ENCODE measurements at places on chromosomes 6 and 20. TPM values are rescaled to one million over a fixed set of nuclear protein-coding genes. Genes with fewer than 3 reads are reported as not detected.

DNA sequence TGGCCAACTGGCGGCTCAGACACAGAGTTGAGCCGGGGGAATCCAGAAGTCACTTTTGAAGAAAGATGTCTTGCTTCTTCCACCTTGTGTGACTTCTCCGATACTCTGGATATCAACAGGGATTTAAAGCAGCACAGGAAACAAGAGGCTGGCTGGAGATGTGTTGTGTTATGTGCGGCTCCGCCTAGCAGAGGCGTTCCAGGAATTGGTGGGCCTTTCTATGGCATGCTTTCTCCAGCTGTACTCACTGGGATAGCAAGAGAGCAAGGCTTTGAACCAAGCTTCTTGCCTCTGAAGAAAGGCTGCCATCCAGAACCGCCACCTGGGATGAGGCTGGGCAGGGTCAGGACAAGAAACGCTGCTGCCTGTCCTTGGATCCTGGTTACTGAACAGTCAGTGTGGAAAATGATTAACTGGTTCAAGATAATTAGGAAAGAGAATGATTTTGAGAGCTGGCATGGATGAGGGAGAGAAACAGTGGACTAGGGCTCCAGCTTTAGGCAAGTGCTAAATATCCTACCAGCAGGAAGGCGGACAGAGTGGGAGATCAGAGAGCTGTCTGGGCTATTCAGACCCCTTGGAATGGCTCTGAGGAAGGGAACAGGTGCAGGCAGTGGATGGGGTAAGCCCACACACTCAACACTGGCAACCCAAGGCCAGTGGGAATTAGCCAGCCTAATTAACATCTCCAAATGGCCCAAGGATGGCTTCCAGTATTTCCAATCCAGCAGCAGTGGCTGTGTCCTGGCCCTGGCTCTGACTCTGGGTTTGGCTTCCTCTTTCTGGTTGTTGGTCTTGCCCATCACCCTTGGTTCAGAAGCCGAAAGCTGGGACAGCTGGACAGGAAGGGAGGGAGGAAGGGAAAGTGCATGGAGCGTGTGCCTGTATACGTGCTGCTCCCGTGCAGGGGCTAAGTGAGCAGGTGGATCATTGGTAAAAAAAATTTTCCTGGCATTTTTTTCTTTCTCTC lies 31.9 kb downstream of the INSM1 start:
- no peak for DNase-seq
- no peaks in the 10 kb centered on the region for H3K36me3 ChIP-seq
- H3K4me3 ChIP-seq: no peak overlapping the region
- no peaks in the 10 kb centered on the region for H3K4me1 ChIP-seq
- H3K27ac ChIP-seq: no peak overlapping the region
- no peaks in the 10 kb centered on the region for H3K27me3 ChIP-seq

DNA sequence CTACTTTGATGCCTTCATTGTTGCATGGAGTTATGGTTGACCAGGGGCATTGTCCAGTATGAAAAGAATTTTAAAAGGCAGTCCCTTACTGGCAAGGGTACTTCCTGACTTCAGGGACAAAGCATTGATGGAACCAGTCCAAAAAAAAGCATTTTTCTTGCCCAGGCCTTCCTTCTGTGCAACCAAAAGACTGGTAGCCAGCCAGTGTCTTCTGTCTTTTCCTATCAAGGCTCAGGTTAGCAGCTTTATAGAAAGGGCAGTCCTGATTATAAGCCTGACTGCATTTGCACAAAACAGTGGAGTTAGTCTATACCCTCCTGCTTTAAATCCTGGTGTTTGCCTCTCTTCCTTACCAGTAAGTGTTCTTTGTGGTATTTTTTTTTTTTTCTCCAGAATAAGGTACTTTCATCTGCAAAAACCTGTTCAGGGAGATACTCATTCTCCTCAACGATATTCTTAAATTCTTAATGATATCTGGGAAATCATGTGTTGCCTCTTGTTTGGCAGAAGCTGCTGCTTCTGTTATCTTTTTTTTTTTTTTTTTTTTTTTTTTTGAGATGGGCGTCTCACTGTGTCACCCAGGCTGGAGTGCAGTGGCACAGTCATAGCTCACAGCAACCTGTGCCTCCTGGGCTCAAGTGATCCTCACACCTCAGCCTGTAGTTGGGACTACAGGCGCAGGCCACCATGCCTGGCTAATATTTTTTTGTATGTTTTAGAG lies 33.9 kb downstream of the SCAF8 start:
- no peaks in the 10 kb centered on the region for H3K36me3 ChIP-seq
- H3K27ac ChIP-seq: no peak overlapping the region
- DNase-seq: peak; percentile 4

- H3K4me1 ChIP-seq: no peaks in the 10 kb centered on the region
- H3K36me3 ChIP-seq: no peaks in the 10 kb centered on the region
- DNase-seq: no peak
- H3K27ac ChIP-seq: no peak overlapping the region
Measured at GRCh38 chr6:129444683-129445082, 265.3 kb downstream of the ARHGAP18 start.

- DNase-seq: no peak
- peaks cover 2% of the 10 kb centered on the region for H3K27me3 ChIP-seq
- H3K36me3 ChIP-seq: no peaks in the 10 kb centered on the region
- no peak overlapping the region for H3K27ac ChIP-seq
- no peak overlapping the region for H3K4me3 ChIP-seq
Measured at GRCh38 chr6:14664621-14665315, 547.2 kb downstream of the CD83 start.

Gene OR2H1
- total RNA-seq: not detected
